ENCODE measurements at places on chromosomes 3 and 15. TPM values are rescaled to one million over a fixed set of nuclear protein-coding genes. Genes with fewer than 3 reads are reported as not detected.
A peak's percentile ranks its signal among the peaks of the same experiment; 100 is the strongest.

DNA sequence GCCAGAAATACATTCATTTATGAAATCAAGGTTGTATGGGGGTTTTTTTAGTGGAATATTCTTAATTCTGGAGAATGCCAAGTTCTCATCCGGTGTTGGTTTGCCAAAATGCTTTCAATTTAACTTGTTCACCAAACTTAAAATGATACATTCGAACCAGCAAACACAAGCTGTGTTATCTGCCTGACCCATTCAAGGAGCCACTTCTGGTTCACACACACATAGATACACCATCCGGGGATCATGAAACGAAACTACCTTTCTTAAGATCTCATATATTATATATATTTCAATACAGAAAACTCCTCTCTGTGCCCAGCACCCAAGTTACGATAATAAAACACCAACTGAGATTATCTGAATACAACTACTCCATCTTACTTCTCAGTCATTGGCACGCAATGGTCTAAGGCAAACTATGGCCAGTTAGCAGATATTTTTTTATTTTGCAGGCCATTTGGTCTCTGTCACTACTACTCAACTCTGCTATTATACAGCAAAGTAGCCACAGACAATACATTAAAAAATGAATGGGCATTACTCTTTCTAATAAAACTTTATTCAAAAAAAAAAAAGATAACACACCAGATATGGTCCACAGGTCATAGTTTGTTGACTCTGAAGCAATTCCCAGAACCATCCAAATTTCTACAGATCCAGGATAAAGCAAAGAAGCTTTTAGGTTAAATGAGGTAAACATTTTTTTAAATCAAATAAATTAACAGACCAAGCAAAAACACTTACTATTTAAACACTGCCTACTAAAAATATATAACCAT, 89.6 kb downstream of the TBL1XR1 start:
- no peak for DNase-seq

The INAFM2 gene
- total RNA-seq, result 49.4 TPM

The GPR171 gene
- 0.99 TPM for total RNA-seq

GRCh38 chr3:69695933-69696332, 43.3 kb upstream of the MITF start:
- no peak for DNase-seq

GRCh38 chr3:27718459-27718858, 3.7 kb downstream of the EOMES start:
- DNase-seq, result no peak

- no peak for DNase-seq
Observed at GRCh38 chr3:71641674-71642073, 58.1 kb upstream of the FOXP1 start.

- DNase-seq, result no peak
Observed at GRCh38 chr3:16528106-16528505, 14.6 kb upstream of the RFTN1 start.

The TPRG1 gene
- total RNA-seq, result 4.4 TPM

- no peak for DNase-seq
Observed at GRCh38 chr3:107907996-107908395, 182.8 kb downstream of the CD47 start.

DNA sequence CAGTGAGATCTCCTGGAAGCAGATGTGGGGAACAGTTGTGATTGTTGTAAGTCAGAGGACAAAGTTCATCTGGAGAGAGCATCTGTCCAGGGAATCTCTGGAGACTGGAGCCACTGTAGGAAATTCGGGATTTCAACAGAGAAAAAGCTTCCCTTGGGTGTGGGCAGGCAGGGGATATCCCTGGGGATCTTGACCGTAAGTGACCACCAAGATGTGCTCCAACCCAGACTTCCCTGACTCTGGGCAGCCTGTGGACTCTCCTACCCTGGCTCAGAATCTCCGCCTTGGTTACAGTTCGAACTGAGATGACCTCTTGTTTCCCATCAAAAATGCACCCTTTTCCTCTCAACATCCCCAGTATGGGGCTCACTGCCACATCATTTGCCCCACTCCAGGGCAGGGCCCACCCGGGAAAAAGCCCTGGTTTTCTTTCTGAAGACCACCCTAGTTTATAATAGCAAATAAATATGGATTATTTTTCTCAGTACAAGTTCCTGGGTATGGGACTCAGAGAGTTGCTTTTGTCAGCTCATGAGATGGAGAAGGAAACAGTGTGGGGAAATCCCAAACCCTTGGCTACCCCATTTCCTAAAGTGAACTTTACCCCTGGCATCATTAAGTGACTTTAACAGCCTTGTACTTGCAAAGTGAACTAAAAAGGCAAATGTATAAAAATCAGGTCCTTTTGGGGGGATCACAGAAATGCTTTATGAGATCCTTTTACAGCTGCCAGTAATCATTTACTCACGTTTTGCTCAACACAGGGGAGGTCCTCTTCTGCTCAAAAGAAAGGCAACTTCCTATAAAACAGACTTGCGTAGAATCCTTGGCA, 89.9 kb downstream of the CCNL1 start:
- no peak for DNase-seq

GRCh38 chr15:52151353-52151752, 38.8 kb upstream of the BCL2L10 start:
- no peak for DNase-seq

- DNase-seq, result no peak
Observed at GRCh38 chr15:40930430-40931299, 1.5 kb downstream of the DLL4 start.

The GUCA1C gene
- total RNA-seq, result not detected

DNA sequence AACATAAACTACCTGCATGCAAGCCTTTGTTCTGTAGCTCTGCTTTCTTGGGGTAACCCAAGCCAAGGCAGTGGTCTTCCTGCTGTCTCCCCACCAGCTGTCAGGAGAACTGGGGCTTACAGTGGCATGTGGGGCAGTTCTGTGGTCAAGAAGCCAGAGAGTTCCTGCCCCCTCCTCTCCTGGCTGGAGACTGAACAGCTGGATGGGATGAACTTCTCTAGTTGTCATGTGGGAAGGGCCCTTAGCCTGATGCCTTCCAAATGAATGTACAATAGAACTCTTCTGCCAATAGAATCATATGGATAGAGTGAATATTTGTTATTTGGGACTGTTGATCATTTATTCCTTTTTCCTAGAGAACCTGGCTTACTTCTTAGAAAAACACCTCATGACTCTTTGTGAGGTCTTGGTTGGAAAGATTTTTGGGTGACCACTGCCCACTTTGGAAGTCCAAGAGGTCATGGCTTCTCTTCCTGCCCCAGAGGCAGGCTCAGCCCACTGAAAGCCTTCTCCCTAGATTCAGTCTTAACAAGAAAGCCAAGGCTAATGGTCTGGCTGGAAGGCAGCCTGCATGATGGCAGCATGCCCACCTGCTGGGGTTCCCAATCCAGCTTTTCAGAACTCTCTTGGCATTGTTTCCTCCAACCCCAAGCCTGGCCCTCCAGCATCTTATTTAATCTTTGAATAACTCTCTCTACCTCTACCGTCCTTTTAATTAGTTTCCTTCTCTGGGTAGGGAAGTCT, 462.9 kb upstream of the PROK2 start:
- peak; percentile 51 for DNase-seq

The TRAIP gene
- 4.5 TPM for total RNA-seq

DNA sequence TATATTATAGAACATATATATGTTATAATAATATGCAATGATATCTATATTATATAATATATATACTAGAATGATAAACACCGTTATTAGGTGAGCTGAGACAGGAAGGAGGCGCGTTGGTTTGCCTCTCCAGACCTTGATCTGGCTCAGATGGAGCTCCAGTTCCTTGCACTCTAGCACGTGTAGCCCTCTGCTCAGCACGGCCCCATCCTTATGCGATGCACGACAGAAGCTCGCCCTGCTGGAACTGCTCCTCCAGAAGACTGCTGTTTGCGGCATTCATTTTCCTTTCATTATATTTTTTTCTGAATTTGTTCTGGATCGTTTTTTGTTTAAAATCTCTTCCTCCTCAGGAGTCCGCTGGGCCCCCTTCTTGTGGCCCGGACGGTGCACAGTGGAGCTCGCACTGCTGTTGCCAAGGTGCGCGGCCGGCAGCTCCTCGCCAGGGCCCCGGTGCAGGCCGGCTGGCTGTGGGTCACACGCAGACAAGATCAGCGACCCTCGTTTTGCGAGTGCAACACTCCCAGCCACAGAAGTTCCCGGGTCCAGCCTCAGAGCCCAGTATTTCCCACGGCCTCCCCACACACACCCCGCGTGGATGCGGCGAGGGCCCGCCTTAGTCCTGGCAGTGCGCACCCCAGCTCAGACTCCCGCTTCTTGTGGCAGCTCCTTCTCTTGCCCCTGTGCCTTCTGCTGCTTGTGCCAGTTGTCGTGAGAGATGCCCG, 112.2 kb downstream of the CHL1 start:
- DNase-seq, result no peak

The GNAT1 gene
- total RNA-seq, result not detected

DNA sequence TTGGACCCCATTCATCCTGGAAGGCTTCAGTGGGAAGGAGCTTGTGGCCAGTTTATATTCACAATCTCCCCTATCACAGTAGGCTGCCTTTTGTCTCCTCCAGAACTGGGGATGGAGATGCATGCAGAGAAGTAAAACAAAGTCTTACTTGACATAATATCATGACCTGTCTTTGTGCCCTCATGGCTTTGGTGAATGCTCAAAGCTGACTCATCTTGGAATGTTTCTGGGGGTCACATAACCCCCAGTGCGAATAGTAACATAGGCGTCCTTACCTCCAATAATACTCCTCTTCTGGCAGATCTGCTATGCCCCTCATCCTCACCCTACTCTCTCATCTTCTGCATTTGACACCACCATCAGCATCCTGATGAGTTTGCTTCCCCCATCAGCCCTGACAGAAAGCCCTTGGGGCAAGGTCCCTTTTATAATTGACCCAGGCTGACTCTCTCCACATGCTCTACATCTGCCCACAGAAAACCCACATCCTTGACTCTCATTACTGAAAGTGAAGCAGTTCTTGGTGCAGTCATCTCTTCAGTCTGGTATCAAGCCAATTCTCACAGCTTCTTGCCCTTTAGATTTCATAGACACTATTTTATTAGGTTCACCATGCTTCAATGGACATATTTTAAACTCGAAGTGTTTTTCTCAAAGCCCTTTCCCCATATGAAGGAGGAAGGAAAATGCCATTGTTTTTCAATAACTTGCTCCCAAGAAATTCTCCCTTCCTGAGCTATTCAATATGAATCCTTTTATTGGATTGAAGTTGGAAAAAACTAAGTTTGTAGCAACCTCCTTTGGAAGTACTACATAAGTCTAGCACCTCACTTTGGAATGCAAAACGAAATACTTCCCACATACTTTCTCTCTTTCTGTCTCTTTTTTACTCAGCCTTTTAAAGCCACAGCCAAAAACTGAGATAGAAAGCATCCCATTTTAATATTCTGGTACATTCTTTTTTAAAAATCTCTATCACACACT, 36.6 kb downstream of the OSTN start:
- no peak for DNase-seq

GRCh38 chr15:37087131-37087588, 13.2 kb downstream of the MEIS2 start:
- DNase-seq, result no peak

DNA sequence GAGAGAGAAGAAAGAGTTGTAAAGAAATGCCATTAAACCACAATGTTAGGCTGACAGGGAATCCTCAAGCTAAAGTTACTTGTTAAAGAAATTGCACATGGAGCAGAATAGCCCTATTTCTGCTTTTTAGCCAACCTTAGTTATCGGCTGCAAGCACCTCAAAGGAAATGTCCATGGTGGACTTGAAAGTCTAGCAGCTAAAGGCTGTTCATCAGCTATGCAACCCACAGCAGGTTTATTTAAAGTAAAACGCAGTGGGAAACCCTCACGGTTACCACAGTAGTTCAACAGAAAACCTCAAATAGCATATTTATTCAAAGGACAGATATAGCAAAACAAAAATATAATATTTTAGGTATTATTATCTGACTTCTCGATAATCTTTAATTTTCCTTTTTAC, 967.2 kb downstream of the IGSF11 start:
- DNase-seq, result no peak

The NANOGP8 gene
- 0.97 TPM for total RNA-seq

DNA sequence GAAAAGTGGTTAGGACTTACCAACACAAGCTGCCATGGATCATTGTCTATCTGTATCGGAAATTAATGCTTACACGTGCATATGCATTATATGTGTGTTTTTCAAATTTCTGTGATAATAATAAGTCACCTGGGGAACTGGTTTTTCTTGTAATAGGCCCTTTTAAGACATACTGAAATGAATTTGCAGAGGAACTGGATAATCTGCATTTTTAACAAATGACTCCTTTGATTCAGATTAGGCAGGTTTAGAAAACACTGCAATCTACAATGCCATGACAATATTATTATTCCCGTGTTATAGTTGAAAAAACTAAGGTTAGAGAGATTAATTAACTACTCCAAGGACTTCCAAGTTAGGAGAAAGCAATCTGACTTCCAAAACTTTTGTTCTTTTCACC, 23.4 kb downstream of the STRIT1 start:
- no peak for DNase-seq

DNA sequence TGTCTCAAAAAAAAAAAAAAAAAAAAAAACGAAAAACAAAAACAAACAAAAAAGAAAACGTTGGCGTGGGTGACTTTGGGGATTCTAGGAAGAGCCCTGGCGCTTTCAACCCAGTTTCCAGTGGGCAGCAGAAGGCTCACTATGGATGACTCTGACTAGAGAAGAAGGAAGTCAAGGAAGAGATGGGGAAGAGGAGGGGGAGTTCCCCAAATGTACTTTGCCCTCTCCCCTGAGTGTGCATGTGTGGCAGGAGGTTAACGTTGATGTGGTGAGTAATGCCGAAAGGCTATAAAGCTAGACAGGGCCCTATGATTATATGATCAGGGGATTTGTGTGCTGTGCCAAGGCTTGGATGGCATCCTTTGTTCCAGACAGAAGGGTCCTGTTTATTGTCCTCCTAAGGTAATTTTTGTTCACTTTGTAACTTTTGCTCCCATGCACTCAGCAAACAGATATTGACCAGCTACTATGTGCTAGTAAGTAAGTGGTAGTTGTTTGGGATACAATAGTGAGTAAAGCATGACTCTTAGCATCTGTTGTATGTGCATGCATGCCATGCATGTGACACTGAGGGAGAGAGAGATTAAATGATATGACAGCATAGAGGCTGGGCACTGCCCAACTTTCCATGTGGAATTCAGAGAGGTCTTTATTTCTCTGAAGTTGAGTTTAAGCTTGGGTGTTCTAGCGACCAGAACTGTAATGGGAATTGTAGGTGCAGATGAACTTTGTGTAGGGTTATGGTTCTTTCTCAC, 750 bp upstream of the HHLA2 start:
- DNase-seq, result no peak

GRCh38 chr15:60179786-60180391, 175.8 kb downstream of the FOXB1 start:
- DNase-seq, result no peak

The ALDH1A2 gene
- 78.4 TPM for total RNA-seq

The TPRA1 gene
- 33.3 TPM for total RNA-seq

- DNase-seq, result no peak
Observed at GRCh38 chr3:78519281-78519680, 1248.5 kb downstream of the ROBO1 start.

GRCh38 chr3:19467761-19468160, 319.5 kb downstream of the KCNH8 start:
- DNase-seq, result no peak

- DNase-seq, result no peak
Observed at GRCh38 chr3:71251156-71251775, 332.3 kb downstream of the FOXP1 start.

The RHOV gene
- total RNA-seq, result 0.36 TPM

GRCh38 chr3:135076341-135076740, 281.3 kb downstream of the EPHB1 start:
- no peak for DNase-seq

The CPNE9 gene
- not detected for total RNA-seq

Data from ovary (tissue), 10 donors.